ENCODE measurements at places on chromosomes 4 and X.

GRCh38 chr4:66964467-66964866 lies 580.8 kb downstream of the CENPC start:
- DNase-seq, result no peak

DNA sequence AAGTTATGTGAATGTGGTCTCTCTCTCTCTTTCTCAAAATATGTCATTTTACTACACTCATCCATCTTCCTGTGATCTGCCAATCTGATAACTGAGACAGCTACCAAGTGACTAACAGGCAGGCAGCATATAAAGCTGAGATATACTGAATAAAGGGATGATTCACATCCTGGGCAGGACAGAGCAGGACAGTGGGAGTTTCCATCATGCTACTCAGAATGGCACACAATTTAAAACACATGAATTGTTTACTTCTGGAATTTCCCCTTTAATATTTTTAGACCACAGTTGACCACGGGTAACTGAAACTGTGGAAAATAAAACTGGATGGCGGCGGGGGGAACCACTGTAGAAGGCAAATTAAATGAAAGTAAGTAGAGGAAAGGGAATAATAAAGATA lies 58.6 kb upstream of the DCTD start:
- DNase-seq, result no peak

DNA sequence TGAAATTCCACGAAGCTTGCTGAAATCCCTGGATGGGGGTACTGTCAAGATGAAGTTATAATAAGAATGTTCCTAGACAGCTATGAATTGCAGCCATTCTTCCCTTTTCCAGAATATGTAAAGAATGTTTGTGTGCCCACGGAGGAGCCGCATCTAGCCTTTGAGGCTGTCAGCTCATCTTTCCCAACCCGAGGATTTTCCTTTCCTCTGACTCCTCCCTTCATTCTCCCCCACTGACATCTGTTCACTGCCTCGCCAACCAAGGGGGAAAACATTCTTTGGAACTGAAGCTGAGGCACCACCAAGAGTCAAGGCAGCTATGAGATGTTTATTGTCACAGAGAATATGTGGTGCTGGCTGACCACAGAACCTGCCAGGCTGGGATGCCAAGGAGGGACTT lies 8.8 kb downstream of the NHSL2 start:
- DNase-seq, result no peak

- no peak for DNase-seq
Observed at GRCh38 chr4:99038213-99038612, 42.7 kb downstream of the METAP1 start.

- DNase-seq, result no peak
Observed at GRCh38 chr4:3317011-3317655, 24.3 kb downstream of the RGS12 start.

- no peak for DNase-seq
Observed at GRCh38 chr4:174318829-174319764, 35.4 kb downstream of the CEP44 start.

DNA sequence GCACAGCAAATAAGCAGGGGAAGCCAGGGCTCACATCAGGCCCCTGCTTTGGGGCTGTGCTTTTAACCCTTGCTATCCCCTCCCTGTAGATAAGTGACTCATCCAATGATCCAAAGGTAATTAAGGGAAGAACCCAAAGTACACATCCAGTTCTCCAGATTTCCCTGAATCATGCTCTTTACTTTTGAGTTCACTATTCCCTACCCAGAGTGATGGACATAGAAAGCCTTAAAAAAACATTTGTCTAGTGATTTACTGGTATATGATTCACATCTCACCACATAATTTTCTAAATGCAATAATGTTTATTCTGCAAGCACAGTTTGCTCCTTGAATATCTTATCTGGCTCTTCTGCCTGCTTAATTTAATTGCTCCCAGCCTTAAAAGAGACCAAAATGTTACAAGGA lies 136.2 kb downstream of the PPP3CA start:
- DNase-seq, result no peak

GRCh38 chr4:43496602-43497001 lies 604.1 kb downstream of the GRXCR1 start:
- DNase-seq, result no peak

DNA sequence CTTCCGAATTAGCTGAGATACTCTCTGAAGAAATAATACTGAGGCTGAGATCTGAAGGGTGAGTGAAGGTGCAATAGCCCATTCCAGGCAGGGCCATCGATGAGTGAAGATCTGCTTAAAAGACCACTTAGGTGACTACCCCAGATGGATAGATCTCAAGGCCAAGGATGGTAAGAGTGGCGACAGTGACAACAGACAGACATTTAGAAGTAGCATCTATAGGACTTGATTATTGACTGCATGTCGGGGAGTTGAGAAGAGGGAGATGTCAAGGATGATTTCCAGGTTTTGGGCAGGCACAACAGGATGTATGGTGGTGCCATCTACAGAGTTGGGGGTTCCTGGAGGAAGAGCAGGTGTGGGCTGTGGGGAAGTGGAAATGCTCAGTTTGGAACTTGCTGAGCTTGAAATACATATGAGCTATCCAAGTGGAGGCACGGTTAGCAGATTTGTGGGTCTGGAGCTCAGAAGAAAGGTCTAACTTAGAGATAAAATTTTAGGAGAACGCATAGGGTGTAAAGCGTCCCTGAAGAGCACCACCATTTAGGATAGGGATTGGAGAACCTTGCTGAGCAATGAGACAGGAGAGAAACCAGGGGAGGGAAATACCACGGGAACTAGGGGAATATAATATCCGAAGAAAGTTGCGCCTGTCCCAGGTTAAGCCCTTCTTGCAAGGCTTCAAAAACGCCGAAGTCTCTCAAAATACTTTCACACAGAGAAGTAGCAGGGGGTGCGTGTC lies 688 bp downstream of the UFSP2 start:
- no peak for DNase-seq

DNA sequence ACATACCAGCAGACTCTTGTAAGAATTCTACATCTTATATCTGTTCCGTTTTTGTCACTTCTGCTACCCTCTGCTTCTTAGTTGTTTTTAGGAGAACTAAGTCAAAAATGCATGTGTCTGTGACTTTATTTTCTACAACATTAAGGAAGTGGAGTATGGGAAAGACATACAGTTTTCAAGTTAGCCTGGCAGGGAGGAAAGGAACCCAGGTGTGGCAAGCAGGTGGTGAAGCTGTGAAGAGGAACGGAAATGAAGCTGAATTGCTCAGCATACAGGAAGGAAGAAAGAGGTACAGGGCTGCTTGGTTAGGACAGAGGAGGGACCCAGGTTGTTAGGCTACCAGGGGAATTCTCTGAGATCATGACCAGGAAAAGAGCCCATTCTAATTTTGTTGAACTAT lies 9.4 kb downstream of the GPRIN3 start:
- DNase-seq, result no peak

GRCh38 chrX:148929686-148930085 lies 429.3 kb downstream of the AFF2 start:
- no peak for DNase-seq

- no peak for DNase-seq
Observed at GRCh38 chr4:125541836-125542385, 227.2 kb downstream of the FAT4 start.

- no peak for DNase-seq
Observed at GRCh38 chr4:123562994-123563750, 166.6 kb downstream of the SPRY1 start.

DNA sequence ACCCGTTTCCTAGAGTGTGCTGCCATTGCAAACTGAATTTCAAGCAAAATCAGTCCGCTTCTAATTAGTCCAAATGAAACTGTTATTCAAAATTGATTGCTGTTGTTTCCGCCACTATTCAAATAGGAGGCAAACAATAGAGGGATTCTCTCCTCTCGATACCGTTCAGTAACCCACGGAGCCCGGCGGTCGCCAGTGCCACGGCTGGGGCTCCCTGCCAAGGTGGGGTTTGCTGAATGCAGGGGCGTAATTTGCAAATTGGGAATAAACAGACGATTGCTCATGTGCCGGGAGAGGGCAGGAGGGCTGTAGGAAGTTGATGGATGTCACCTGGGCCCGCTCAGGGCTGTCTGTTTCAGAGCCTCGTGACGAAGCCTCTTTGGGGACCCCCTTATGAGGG lies 8.8 kb downstream of the ADRA2C start:
- no peak for DNase-seq

DNA sequence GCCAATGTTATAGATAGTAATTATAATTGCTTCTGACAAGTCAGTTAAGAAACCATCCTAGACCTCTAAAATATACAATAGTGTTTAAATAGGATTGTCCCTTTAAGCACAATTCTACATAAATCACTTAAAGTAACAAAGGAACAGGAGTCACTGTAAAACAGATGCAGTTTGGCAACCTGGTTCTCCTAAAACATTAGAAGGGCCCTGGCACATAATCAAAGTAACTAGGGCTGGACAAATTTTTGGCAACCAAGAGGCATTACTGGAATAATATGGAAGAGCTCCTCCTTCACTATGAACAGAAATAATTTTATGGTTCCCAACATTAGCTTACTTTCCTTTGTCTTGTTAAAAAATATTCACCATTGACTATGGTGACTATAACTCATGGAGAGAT lies 75.0 kb upstream of the CCDC160 start:
- DNase-seq, result no peak

DNA sequence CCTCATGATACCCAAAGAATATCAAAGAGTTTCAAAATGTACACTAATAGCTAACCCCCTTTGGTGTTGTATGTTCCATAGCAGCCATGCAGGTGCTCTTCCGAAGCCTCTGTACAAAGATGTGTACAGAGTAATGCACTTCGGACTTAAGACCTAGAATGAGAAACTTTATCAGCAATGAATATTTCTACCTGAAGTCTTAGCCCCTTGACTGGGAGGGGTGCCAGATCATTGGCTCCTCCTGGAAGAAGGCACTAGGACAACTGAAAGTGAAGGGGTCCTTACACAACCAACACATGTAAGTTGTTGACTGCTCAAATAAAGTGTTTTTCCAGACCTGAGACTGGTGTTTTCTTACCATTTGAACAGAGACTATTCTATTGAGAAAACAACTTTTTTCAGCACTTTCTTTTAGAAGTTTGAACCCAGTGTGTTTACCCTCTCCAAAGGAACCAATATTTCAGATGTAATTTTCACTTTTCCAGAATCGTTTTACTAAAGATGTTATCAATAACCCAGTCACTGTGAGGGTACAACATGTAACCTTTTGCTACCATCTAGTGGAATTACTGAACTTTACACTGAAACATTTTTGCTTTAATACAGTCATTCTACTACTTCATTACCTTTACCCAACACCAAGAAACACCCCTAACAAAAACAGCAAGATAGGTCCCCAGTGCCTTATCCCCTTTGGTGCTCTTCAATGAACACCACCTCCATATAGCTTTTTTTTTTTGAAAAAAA lies 33.3 kb upstream of the PRDX4 start:
- no peak for DNase-seq

- DNase-seq, result no peak
Observed at GRCh38 chr4:27915822-27916221, 1055.2 kb downstream of the STIM2 start.

DNA sequence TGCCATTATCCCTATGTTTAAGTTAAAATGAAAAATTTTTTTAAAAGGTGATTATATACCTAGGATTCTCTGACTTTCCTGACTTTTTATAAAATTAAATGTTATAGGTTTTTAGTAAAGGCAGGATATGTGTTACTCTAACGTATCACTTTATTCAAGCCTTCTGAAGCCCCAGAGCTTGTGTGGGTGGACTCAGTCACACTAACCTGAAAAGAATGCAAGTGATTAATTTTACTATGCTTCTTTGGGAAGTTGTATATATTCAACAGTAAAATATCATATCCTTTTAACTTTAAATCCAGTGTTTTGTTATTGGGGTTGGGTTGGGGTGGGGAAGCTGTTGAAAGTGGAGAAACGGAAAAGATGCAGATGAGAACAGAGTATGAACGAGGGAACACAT lies 22.8 kb downstream of the PDLIM3 start:
- no peak for DNase-seq

DNA sequence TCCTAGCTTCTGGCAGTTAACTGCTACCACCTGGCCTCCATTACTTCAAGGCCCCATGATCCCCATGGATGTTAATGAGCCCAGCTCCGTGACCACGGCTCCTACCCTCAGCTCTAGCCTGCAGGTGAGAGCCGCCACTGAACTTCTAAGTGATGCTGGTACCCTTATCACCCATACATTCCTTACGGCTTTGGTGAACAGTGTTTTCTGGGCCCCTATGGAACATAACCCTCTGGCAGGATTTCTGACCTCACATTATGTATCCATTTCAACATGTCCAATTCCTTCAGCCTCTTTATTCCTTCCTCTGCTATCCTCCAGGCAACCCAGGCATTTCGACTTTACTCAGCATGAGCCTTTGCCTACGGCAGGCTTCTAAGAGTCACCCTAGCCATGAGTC lies 24.6 kb downstream of the PAGE4 start:
- no peak for DNase-seq

GRCh38 chrX:57103489-57103888 lies 17.9 kb downstream of the SPIN2B start:
- DNase-seq, result no peak

GRCh38 chr4:107125496-107125895 lies 89.4 kb upstream of the DKK2 start:
- no peak for DNase-seq

- no peak for DNase-seq
Observed at GRCh38 chr4:132124624-132124974, 1024.5 kb upstream of the PCDH10 start.

- no peak for DNase-seq
Observed at GRCh38 chr4:166315721-166316467, 442.9 kb downstream of the TLL1 start.

DNA sequence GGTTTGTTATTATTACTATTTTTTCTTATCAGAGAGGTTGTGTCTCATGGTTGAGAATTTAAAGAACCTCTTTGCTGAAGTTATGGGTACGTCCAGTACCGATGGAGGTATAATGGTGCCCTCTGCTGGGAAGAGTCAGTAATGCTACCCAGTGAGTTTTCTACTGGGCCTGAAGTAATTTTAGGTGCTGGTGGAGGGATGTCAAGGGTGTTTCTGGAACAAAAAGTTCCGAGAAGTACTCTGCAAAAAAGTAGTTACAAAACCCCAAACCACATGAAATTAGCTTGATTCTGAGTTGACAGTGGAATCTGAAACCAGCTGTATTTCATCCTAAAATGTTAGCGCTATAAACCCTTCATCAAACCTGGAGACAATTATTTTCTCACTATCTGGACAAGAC lies 102.5 kb upstream of the MID1 start:
- DNase-seq, result no peak
